ENCODE measurements at places on chromosomes 2 and 18.

GRCh38 chr2:108554528-108554927 lies 20.3 kb downstream of the LIMS1 start:
- DNase-seq: no peak

DNA sequence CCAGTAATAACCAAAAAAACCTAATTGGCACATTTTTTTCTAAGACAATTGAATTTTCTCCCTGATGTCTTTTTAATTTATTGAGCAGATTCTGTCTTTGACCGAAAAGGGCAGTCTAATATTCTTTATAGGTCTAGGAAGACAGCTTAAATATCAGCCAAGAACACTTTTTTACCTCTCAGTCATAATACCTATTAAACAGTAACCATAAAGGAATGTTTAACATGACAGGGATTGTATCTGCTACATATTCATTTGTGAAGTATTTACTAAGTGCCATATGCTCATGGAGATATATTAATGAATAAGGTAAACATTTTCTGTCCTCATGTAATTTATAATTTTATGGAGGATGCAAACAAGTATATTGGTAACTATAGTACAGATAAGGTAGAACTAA lies 3.1 kb upstream of the HTR2B start:
- DNase-seq: no peak

DNA sequence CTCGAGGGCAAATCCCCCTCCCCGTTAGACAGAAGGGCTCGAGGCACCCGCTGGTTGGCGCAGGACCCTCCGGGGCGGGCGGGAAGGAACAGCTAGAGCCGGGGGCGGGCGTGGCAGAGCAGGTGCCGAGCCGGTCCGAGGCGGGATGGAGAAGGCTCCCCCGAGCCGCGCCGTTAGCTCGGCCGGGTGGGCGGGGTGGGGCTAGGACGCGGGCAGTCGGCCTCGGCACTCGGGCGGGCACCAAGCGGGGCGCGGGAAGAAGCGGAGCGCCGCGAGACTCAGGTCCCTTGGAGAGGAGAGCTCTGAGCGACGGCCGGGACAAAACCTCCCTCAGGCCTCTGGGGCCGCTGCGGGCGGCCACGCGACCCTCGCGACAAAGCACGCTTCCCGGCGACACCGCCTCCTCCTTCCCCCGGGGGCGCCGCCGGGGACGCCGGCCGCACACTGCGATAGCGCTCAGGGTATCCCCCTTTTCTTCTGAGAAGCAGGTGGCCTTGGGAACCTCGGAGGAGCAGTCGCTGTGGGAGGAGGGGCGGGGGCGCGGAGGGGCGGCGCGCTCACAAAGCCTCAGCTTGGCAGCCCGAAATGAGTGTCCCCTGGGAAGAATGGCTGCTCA lies 721 bp downstream of the FHOD3 start:
- DNase-seq: peak; percentile 69

GRCh38 chr2:128450211-128451024 lies 131.8 kb upstream of the HS6ST1 start:
- DNase-seq: peak; percentile 51

GRCh38 chr2:239283961-239284795 lies 116.6 kb downstream of the HDAC4 start:
- peak; percentile 63 for DNase-seq

GRCh38 chr2:75071766-75072165 lies 113.3 kb downstream of the POLE4 start:
- no peak for DNase-seq

DNA sequence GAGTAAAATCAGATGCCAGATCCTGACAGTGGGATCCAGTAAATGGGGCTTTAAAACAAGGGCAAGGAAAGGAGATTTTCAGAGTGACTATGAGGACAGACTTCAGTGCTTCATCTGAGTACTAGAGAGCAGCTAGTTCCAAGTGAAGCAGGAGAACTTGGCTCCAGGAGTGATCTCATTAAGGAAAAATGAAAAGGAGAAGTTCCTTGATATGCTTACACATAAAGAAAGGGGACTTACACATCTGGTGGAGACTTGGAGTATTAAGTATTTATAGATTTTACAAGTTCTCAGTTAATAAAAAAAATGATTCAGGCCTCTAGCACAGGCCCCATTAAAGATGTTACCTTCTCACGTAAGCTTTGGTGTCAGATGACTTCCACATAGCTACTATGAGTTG lies 105.8 kb downstream of the ICOS start:
- no peak for DNase-seq

- DNase-seq: no peak
These were observed 164.3 kb upstream of the ARL4C start for GRCh38 chr2:234661175-234661574.

- DNase-seq: no peak
These were observed 18.0 kb downstream of the LRRC30 start for GRCh38 chr18:7248877-7249276.

DNA sequence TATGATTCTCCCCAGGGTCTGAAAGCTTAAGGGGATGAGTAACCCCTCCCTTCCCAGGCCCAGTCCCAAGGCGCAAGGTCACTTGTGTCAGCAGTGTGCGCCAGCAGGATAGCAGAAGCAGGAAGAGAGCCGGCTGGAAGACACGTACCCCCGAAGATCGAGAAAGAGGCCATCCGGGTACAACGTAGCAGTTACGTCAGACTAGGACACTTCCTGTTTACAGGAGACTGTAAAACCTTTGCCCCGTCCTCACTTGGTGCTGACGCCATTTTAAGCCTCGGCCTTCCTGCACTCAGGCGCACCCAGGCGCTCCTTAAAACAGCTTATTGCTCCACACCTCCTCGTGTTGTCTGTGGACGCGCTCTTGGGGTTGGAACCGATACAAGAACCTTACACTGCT lies 6.5 kb downstream of the CRYGB start:
- no peak for DNase-seq

- no peak for DNase-seq
These were observed 291.5 kb downstream of the TDRD15 start for GRCh38 chr2:21415234-21415633.

- DNase-seq: no peak
These were observed 87.1 kb downstream of the FBXO15 start for GRCh38 chr18:74060579-74060978.

- DNase-seq: no peak
These were observed 13.1 kb downstream of the RBBP8 start for GRCh38 chr18:22946217-22946616.

- DNase-seq: no peak
These were observed 91.5 kb downstream of the ALK start for GRCh38 chr2:29829841-29830240.

DNA sequence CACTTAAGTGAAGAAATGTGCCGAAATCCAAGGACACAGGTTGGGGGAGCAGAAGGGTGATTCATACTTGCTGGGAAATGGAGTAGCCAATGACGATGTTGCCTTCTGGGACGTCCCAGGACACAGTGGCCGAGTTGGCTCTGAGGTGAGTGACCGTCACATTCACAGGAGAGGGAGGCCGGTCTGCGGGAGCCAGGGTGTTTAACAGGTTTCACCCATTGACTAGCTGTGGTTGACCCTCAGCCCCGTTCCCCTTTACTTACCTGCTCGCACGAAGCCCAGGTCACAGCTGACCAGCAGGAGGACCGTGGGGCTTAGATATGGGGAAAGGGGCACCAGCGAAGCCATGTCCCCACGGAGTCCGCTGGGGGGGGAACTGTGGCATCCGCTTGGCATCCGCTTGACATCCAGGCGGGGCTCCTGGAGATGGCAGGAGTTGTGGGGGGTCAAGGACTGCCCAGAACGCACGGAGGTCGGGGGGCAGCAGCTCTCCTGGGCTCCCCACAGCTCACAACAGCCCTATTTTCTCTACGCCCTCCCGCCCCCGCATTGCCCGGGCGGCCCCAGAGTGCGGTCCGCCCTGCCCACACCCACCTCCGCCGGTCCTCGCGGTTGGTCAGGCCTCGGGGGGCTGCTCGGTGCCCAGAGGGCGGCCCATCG lies 586 bp downstream of the FNDC4 start:
- DNase-seq: peak; percentile 81

- no peak for DNase-seq
These were observed 67.7 kb downstream of the CTAGE1 start for GRCh38 chr18:22349966-22350365.

- DNase-seq: no peak
These were observed 36.4 kb downstream of the TMEM182 start for GRCh38 chr2:102798181-102798580.

DNA sequence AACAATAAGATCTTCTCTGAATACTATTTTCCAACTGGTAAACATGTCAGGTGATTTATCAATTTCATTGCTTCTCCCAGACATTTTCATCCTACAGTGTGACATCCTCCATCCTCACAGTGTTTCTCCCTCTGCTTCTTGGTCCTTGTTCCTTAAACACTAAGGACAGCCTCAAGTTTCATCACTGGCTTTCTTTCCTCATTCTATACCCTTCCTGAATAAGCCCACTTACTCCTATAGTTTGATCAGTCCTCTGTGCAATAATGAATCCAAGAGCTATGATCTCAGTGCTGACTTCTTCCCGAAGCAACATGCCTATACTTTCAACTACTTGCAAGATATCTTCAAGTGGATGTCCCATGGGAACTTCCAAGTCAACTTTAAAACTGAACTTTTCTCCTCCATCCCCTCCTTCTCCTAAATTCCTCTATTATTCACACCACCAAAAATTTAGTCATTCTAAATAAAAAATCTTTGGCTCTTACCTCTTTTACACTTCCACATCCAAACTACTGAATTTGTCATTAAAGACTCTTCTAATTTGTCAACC lies 87.6 kb downstream of the FAM228A start:
- DNase-seq: no peak

DNA sequence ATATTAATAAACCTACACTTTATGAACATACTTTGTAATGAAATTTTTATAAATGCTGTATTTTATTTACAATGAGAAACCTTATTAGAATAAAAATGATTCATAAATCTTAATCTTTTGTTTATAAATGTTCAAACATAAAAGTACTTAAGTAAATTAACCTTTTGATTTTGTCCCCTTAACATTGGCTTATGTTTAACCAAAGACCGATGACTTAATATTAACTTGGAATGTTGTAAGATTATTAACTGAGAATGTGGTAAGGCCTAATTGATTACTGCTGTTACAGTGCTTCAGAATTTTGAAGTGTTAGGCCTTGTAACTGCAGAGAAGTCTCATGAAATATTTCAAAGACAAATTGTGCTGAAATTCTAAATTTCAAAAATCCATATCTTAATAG lies 5.7 kb downstream of the CPS1 start:
- no peak for DNase-seq

GRCh38 chr2:160630801-160631590 lies 137.4 kb upstream of the RBMS1 start:
- no peak for DNase-seq

DNA sequence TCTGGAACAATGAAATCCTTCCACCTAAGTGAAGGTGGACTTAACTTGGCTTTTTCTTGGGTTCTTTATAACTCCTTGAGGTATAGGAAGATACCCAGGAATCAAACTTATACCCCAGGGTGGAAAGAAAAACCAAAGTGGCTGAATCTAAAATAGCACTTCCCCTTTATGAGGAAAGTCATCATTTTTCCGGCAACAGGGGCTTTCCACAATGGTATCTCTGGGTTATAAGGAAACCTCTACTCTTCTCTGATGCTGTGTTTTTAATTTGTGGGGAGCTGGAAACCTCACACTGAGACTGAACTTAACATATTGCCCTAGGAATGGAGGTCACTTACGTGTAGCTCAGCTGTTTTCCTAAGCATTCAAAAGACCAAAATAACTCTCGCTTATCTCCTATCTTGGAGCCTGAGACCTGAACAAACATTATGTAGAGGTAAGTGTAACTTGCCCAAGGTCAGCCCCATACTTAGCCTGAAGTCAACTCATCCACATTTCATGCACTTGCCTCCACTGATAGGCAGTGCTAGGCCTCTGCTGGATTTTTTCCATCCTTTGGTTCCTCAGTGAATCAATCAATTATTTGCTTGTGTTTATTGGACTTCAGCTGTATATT lies 117.9 kb downstream of the SETBP1 start:
- DNase-seq: no peak

DNA sequence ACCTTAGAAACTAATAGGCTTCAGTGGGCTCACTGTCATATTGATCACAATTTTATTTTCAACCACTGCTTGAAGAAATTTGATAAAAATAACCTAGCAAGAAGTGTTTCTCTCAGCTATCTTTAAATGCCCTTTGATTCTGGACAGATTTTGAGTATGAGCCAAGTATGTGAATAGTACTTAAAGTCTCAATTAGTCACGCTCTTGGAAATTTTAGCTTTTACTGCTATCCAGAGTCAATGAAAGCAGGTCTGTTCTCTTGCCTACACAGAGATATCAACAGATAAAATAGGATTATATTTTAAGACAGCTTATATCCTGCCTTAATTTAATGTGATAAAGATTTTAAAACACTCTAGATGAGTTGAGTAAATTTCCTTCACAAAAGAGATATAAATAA lies 337.3 kb downstream of the CBLN2 start:
- no peak for DNase-seq

DNA sequence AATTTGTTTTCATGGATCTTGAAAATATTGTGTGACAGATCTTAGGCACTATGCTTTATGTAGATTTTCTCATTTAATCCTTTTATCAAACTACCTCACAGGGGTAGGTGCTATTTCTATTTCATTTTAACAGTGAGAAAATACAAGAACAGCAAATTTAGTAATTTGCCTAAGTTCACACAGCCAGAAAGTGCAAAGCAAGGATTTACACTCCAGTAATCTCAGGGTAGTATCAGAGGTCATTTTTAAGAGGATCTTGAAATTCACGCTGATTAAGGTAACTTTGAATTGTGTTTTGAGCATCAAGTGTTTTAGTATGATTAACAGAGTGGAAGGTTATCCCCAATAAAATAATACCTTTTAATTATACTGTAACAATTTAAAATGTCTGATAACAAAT lies 10.1 kb upstream of the KCNJ3 start:
- DNase-seq: no peak

- no peak for DNase-seq
These were observed 36.4 kb upstream of the KCTD1 start for GRCh38 chr18:26584745-26585144.

- DNase-seq: no peak
These were observed 133.9 kb upstream of the KLHL14 start for GRCh38 chr18:32906506-32907310.

DNA sequence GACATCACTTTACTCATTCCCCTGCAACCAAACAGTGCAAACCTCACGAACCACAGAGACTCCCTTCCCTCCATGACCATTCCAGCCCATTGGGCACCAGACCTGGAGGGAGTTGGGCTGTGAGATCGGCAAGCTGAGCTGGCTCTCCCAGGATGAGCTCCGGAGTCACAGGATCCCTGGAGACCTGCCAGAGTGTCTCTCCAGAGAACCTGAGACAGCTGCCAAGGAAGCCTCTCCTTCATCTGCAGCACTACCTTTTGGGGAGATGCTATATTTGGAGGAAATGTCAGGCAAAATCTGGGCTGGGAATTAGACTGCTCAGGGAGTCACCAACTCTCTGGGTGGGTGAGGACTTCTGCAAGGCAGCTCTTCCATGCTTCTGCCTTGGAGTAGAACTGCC lies 417.4 kb downstream of the TNS1 start:
- no peak for DNase-seq

- no peak for DNase-seq
These were observed 123.8 kb downstream of the DYSF start for GRCh38 chr2:71577209-71577608.

DNA sequence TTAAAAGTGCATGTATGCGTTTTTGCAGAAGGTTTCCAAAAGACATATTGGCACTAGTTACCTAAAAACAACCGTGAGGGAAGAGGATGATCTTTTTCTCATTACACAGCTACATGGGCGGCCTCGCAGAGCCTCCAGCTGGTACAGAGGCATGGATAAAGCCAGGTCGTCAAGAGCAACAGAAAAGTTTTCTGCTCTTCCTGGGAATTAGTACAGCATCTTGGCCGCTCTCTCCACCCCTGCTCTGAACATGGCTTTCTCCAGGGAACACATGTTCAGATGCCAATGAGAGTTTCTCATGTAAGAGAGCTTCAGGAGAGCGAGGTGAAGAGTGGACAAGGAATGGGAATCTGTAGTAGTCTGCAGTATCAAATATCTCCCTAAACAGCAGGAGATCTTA lies 108.4 kb downstream of the ZEB2 start:
- no peak for DNase-seq
